Endothelial cell of umbilical vein (primary cell): ENCODE measurements at places on chromosomes 1 and 21.

- peak; percentile 36 for DNase-seq
Observed at GRCh38 chr1:6960291-6960811, 175.1 kb downstream of the CAMTA1 start.

GRCh38 chr21:45543371-45543709 is 1.1 kb upstream of the SLC19A1 start:
- no peak for DNase-seq

DNA sequence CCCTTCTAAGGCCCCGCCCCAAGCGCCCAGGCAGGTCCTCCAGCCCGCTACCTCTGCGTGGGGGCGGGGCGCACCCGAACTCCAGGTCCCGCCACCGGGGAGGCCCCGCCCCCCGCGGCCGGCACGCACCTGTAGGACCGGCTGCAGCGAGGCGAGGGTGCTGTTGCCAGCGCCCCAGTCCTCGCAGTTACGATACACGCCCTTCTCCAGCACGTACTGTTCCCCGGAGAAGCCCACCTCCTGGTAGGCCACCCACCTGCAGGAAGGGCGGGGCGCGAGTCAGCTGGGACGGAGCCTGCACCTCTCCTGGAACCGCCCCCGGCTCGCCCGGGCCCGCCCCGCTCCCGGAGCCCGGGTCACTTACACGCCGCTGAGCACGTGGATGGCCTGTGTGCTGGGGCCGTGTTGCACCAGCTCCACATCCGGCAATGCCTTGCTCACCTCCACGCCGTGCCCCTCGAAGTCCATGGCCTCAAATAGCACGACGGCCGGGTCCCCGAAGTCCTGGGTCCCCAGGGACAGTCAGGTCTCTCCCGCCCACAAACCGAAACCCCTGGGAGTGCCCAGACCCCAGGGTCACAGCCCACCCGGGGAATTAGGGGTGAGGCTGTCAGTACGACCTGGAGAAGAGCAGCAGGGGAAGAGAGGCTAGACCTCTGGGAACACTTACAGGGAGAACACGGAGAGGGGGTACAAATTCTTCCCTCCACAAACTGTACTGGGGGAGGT is 17.3 kb downstream of the CRYBG2 start:
- DNase-seq: no peak

GRCh38 chr1:111471012-111471411 is 2.8 kb upstream of the C1orf162 start:
- no peak for DNase-seq

DNA sequence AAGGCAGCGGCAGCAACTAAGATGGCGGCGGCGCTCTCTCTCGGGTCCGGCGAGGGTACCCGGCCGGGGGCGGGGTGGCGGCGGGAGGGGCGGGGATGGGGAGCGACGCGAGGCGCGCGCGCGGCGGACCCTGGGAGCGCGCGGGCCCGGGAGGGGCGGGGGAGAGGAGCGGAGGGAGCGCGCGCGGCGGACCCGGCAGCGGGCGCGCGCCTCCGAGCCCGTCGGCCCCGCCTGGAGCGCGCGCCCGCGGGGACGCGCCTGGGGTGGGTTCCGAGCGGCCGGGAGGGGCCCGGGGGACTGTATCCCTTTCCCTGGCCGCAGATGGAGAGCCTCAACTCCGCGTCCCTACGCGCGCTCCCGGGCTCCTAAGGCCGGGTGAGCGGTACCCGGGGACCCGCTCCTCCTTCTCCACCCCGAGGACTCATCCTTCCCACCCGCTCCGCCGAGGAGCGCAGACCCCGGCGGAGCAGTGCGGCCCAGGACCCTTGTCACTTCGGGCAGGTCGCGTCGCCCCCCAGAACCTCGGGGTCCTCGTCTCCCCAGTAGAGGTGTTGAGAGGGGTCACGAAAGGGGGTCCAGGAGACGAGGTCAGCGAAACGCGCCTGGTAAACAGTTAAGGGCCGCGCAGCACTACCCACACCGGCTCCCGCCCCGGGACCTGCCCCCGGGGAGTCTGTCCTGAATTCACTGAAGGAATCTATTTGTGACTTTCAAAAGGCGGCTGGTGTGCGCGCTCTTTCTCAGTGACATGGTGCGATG is at the start of gene CLSTN1:
Gene CLSTN1 (minus strand): TSS at position 23 of the 759 bp plus-strand sequence. CDS start 232 bp downstream, outside the sequence.
- peak; percentile 80 for DNase-seq

DNA sequence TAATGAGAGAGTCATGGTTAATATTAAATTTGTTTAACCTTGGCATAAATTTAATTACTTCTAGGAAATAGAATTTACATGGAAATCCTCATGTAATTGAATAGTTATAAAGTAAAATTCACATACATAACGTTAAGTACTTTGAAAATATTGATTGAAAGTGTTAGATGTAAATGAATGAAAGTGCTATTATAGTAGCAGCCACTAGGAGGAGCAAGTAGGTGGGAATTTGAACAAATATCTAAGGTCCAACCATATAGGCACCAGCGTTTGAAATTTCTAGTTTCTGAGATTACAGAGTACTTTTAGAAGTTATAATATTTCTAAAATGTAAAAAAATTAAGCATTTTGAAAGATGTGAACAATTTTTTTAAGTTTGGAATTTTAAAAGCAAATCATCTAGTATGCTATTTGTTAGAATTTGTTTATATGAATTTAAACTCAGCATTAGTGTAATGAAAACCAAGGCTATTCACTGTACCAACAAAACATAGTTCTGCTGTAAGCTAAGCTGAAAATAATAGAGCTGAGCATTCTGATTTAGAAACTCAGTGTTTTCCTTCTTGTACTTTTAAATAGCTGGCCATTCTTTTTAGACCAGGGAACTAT is 3.3 kb downstream of the B3GALT2 start:
- DNase-seq: peak; percentile 73

- DNase-seq: peak; percentile 79
Observed at GRCh38 chr1:218671573-218671972, 326.4 kb downstream of the TGFB2 start.

- DNase-seq: no peak
Observed at GRCh38 chr1:180435566-180435965, 66.8 kb downstream of the ACBD6 start.

GRCh38 chr1:26288311-26288941 is 8.5 kb downstream of the SH3BGRL3 start:
- DNase-seq: no peak

DNA sequence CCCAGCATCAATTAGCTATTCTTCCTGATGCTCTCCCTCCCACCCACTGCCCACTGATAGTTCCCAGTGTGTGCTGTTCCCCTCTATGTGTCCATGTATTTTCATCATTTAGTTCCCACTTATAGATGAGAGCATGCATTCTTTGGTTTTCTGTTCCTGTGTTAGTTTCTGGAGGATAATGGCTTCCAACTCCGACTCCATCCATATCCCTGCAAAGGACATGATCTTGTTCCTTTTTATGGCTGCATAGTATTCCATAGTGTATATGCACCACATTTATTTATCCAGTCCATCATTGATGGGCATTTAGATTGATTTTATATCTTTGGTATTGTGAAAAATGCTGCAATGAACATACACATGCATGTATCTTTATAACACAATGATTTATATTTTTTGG is 30.2 kb downstream of the DISC1 start:
- no peak for DNase-seq

- DNase-seq: no peak
Observed at GRCh38 chr1:233442026-233442780, 114.7 kb downstream of the MAP3K21 start.

DNA sequence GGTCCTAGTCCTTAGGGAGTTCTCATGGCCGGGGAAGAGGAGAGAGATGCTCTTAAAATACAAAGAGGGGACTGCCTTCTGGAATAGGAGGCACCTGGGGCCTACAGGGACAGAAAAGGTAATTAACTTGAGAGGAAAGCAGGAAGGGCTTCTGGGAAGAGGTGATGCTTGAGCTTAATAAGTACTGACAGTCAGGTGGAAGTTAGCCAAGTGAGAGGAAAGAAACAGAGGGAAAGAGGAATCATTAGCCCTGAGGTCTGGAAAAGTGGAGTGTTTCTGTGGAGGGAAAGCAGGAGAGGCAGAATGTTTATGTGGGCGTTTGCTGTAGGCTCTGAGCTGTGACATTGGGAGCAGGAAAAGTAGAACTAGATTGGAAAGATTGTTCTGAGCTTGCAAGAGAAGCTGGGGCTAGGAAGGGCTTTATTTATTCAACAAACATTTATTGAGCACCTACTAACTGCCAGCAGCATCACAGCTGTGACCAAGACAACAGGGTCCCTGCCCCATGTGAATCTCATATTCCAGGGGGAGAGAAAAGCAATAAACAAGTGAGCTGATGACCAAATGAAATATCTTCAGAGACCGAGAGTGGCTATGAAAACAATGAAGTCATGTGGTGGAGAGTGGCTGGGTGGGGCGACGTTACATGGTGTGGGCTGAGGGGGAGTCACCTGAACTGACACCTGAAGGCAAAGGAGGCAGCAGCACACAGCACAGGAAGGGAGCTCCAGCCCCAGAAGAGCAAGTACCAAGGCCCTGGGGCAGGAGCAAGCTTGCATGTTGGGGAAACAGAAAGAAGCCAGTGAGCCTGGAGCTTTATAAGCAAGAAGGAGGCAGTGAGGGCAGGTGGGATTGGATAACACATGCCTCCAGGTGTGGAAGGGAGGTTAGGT is 4.4 kb upstream of the FNDC5 start:
- no peak for DNase-seq

DNA sequence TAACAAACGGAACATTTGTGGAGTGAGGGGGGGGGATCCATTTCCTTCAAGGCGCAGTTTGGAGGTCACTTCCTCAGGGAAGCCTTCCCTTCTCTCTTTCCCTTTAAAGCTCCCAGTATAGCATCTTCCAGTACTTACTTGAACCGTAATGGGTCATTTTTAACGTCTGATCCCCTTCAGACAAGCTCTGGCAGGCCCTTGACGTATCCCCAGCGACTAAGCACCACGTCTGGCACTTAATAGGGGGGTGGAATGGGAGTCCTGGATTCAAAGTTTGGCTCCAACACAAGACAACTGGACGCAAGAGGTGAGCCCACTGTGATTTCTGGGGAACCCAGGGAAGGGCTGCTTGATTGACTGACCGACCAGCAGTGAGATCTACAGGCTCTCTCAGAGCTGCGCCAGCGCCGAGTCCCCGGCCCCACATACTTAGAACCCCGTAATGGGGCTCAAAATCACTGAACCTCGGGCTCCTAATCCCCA is 441 bp downstream of the YARS1 start:
- peak; percentile 67 for DNase-seq

DNA sequence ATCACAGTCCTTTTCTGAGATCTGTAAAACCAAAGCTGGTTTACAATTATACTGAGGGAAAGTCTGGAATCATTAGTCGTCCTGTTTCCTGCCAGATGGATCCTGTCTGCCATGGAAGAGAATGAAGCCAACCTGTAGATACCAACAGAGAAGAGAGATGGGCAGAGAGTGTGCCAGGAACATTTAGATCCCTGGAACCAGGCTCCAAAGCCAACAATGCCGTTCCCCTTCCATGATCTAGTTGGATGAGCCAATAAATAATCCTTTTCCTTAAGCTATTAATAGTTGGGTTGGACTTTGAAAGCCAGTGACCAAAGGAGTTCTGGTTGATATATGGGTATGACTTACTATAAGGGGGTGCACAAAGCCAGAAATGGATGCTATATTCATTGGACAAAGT is 15.0 kb downstream of the CAPN8 start:
- DNase-seq: no peak

- DNase-seq: no peak
Observed at GRCh38 chr1:225418059-225418458, 9.8 kb downstream of the LBR start.

DNA sequence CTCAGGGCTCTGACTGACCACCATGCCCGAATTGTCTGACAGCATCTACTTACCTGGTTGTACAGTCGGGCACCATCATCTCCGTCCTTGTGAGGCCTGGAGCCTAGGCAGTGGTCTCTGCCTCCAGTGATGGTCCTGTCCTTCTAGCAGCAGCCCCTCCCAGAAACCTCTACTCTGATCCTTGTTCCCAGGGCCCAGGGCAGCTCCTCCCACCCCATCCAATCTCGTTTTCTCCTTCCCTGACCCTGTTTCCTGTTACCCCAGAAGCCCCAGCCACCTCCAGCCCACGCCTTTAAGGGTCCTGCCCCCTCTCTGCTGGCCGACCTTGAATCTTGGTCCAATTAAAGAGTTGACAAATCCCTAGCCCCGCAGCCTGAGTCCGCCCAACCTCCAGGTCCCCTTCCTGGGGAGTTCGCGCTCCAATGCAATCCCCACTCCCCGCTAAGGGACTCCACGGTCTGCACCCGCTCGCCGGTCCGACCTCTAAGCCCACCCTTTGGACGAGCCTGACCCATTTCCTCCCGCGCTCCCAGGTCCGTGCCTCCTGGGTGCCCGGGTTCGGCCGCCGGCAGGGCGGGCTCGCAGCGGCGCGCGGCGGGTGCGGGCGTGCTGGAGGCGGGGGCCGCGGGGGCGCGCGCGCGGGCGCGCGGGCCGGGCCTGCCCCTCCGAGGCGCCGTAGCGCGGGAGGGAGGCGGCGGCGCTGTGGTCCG is at the start of gene B4GALT2:
Gene B4GALT2 (plus strand): TSS at position 660 of the 710 bp plus-strand sequence. CDS start 1,951 bp downstream, outside the sequence.
- peak; percentile 24 for DNase-seq

DNA sequence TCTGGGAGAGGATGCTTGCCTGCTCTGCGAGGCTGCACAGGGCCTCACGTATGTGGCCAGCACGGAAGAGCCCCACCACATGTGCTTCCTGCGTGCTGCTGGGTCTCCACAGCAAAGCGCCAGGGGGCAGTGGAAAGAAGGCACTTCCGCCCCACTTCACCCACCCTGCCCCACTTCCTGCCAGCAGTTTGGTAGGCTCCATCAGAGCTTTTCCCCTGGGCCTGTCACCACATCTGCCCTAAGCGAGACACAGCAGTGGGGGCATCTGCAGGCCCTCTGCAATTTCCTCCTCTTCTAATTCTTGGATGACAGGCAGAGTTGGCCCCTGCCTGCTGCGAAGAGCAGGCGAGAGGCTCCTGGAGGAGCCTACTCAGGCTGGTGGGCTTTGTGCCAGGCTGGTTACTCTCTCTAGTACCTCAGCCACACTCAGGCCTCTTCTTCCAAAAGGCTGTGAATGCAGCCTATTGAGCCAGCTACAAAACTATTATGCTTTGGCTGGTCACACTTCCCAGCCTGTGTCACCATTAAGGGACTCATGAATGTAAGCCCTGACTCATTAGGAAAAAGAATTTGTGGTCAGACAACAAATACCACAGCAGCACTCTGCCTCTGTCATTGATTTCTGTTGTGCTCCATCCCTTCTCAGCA is 25.0 kb downstream of the CD244 start:
- DNase-seq: no peak

- DNase-seq: no peak
Observed at GRCh38 chr21:43909741-43910400, 44.8 kb downstream of the AGPAT3 start.

GRCh38 chr1:221612047-221612777 is 129.7 kb downstream of the DUSP10 start:
- peak; percentile 12 for DNase-seq

- DNase-seq: no peak
Observed at GRCh38 chr1:181583598-181583997, 100.3 kb downstream of the CACNA1E start.
